ENCODE measurements at places on chromosomes 6 and 20.

DNA sequence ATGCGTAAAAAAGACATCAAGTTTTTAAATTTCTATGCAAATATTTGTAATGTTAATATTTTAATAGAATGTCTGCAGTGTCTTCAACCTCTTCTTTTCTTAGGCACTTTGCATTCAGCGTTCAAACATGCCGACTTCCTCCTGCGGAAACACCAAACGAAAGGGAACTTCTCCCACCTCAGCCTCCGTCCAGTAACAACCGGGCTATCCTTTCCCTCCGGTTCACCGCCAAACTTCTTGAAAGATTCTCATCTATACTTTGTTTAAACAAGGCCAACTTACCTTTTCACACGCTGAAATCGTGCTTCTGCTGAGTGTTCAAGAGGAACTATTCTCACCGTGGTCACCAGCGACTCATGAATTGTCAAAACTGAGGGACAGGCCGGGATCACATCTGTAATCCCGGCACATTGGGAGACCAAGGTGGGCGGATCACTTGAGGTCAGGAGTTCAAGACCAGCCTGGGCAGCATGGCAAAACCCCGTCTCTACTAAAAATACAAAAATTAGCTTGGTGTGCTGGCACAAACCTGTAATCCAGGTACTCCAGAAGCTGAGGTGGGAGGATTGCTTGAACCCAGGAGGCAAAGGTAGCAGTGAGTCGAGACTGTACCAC is 44.8 kb downstream of the GJA1 start:
- DNase-seq = no peak

DNA sequence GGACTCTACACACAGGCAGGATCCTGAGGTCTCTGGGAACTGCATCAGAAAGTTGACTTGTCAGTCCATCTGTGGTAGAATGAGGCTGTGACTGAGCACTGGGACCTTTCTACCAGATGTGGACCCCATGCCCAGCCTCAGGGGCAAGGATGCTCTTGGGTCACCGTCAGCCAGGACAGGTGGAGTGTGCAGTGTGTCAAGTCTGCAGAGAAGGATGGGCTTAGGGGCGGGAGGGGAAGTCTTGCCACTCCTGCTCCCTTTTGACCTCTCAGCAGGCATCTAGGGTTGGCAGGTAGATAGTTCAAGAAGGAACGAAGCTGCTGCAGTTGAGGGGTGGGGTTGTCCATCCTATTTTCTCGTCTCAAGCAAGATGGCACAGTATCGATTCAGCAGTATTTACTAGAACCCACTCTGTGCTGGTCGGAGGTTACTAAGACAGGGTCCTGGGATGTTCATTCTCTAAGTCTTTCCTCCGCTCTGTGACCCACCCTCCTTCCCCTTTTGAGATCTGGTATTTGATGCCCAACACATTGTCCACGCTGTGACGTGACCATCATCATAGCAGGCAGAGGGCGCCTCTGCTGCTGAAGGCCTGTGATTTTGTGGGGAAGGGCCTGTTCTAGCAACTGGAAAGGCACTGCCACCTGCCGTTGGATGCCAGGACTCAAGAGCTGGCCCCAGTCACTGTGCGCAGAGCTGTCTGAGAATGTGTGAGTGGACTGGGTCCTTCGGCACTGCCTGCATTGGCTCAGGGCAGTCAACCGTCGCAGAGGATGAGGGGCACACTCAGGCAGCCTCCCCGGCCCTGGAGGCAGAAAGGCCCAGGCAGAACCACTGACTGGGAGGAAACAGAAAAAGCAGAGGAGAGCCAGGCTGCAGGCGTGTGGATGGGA is 23.2 kb downstream of the RBCK1 start:
- DNase-seq = peak; percentile 91

GRCh38 chr6:35668744-35669450 is 19.8 kb downstream of the FKBP5 start:
- DNase-seq = peak; percentile 21

- no peak for DNase-seq
Observed at GRCh38 chr20:12311094-12311865, 393.6 kb downstream of the BTBD3 start.

DNA sequence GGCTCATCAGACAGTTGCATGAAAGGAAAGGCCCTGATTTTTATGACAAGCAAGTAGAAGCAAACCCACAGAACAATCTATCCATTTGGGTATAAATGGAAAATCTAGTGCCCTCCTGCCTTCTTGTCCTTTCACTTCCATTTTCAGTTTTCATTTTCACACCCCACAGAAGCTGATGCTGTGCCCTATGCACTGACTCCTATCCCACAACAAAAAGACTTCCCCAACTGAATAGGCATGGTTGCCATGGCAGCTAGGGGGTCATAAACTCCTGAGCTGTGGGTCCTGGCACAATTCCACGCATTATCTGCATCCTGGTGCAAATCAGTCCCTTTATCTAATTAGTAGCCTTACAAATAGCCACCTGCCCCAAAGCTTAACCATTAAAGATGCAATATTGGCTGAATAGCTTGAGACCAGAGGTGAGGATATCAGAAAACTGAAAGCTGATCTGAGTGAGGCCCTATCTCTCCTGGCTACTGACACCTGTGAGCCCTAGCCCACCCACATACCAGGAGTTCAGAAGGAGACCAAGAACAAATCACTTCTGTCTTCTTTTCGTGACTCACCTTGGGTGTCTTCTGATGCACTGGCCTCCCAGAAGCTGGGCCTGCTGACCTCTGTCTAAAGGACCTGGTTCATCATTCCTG is 34.9 kb upstream of the HEY2 start:
- no peak for DNase-seq

DNA sequence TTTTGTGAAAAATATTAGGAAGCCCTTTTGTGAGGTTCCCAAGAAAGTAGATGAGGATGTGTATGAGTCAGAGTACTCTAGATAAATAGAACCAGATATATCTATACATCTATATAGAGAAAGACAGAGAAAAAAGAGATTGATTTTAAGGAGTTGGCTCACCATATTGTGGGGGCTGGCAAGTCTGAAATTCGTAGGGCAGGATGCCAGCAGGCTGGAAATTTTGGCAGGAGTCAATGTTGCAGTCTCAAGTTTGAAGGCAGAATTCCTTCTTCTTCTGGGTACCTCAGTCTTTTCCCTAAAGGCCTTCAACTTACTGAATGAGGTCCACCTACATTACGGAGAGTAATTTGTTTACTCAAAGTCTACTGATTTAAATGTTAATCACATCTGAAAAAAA is 65.3 kb upstream of the SAMD3 start:
- DNase-seq = no peak

Measured in PC-3 (cell line).